Left ventricle myocardium superior (tissue), 1 donor: ENCODE measurements at places on chromosomes 7 and 10.

- no peak for DNase-seq
Measured at GRCh38 chr10:5418584-5418983, 6.2 kb downstream of the NET1 start.

DNA sequence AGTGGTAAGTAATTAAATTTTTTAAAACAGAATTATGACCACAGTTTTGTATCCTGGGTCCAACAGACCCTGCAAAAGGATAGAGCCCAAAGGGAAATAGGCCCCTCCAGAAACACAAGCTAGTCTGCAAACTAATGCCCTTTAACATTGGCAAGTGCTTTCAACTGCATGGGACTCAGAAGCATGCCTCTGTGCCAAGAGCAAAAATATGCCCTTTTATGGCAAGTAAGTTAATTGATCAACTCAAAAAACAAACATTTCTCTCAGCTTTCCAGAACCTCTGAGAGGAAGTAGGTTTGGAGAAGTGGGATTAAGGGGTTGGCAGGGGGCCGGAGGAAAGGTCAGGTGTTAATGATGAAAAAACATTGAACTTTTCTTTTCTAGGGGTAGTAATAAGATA is 186.6 kb upstream of the PRSS1 start:
- DNase-seq: no peak

DNA sequence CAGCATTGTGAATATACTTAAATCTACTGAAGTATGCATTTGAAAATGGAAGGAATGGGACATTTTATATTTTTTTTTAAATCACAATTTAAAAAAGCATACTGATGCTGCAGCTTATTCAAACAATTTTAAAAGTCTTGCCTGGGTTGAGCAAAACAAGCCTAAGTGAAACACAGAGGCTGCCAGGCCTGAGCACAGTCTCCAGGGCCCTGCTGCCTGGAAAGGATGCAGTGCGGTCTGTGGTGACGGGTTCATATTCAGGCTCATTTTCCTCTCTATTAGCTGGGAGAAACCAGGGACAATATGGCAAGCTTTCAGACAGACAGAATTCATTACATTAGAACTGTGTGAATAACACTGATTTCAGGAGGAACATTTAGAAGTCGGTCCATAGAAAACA is 251.9 kb downstream of the COBL start:
- DNase-seq: no peak

DNA sequence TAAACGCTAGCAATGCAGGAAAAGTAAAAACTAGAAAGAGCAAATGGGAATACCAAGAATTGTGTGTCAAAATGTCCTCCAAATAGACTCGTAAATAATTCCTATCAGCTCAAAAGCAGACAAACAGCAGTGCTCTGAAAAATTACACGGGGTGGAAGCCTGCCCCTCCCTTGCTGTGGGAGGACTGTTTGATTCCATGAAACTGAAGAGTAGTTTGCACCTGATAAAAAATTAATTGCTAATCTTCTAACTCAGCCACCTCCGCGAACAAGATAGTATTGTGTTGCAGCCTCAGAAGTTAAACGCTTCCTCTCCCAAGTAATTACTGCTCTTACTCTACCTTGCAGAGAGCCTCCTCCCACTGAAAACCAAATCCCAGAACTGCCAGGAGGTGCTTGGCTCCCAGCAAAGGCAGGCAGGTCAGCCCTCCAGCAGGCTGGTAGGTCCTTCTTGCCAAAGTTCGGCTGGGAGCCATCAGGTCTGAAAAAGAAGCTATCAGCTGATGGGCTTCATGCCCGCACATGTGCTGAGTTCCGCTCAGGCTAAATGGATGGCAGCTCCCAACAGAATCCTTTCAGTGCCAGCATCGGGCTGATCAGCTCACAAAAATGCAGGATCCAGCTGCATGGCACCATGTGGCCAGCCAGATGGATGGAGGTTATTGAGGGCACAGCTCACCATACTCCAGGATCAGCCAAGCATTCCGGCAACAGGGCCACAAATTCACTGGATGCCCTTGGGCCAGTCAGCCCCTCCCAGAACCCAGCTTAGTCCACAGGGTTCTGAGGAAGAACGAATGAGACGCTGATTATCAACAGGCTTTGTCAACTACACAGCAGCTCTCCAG is 37.1 kb downstream of the MAD1L1 start:
- peak; percentile 77 for DNase-seq

- no peak for DNase-seq
Measured at GRCh38 chr10:122525788-122526187, 34.8 kb upstream of the DMBT1 start.

DNA sequence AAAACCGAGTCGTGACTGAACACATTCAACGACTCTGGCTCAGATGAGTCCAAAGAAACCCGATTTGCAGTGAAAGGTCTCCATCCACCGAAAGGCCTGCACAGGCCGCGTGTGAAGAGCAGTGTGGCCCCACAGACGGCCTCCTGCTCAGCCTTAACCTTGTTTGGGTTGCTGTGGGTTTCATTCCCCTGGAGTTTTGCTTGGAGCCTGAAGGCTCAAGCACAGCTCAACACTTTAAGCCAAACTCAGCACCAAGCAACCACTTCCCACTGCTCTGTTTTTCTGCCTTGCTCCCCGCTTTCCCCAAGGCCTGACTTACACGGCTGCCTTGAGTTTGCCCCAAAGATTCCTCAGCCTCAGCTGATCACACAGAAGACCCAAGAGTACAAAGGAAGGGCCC is 398.2 kb upstream of the NFE2L3 start:
- DNase-seq: no peak

- no peak for DNase-seq
Measured at GRCh38 chr10:93598157-93598556, 2.9 kb downstream of the RBP4 start.
